ENCODE measurements at places on chromosomes 6 and 20.

- DNase-seq = no peak
Measured at GRCh38 chr6:46421939-46422338, 69.3 kb downstream of the RCAN2 start.

- DNase-seq = peak; percentile 56
Measured at GRCh38 chr20:57622579-57623381, 2.6 kb upstream of the ZBP1 start.

- DNase-seq = no peak
Measured at GRCh38 chr6:107571354-107571753, 81.4 kb downstream of the SOBP start.

DNA sequence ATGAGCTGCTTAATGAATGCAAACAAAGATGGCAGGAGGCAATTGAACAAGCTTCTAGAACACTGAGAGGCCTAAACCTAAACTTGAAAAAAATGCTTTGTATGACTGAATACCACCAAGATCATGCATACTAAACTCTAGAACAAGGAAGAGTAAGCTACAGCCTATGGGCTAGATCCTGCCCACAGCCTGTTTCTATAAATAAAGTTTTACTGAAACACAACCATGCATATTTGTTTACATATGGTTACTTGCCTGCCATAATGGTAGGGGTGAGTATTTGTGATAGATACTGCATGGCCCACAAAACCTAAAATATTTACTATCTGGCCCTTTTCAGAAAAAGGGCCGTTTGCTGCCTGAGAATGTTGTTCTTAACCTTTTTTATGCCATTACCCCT lies 37.0 kb downstream of the ZFP64 start:
- DNase-seq = no peak

DNA sequence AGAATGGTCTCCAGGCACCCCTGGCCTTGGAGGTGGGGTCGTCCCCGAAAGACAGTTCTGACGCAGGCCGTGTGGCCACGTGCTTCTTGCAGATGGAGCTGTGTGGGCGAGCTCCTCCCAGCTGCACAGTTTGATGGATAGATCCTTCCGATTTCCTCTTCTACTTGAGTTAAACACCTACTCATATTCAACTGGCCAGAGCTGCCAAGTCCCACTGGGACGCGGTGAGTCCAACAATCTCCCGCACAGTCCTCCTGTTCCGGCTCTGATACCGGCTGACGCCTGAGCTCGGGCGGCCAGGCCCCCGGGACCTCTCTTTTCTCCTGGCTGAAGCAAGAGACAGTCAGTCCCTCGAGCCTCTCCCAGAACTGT lies 57.9 kb upstream of the DACT2 start:
- DNase-seq = no peak

DNA sequence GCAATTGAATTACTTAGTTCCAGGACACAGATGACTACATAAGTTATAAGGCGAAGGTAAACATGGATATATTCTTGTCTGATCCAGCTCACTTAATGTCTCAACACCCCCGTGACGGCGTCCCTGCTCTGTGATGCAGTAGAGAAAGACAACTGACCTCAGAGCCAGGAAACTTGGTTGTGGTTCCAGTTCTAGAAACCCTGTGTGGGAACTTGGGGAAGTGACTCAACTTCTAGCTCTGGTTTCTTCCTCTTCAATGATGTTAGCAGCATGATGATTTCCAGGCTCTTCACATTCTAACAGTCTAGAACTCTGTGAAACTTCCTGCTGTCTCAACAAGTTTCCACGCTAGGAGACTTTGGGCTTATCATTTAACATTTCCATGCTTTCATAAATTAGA lies 18.4 kb downstream of the LAMA4 start:
- no peak for DNase-seq

GRCh38 chr20:549722-550496 lies 6.3 kb upstream of the CSNK2A1 start:
- no peak for DNase-seq

DNA sequence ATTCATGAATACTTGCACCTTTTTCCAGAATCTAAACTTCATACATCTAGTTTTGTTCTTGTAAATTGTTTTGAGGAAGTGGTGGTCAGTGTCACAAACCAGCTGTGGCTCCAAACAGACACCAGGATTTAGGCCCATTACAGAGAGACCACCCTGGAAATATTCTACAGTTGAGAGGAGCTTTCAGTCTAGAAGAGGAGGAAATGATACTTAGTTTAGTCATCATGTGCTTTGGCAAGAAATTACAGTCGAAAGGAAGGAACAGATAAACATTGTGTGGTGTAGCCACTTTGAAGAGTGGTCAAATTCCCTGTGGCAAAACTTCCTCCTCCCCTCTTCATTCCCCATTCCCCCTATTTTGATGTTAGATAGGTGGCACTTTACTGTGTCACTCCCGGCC lies 15.7 kb downstream of the DCBLD1 start:
- DNase-seq = no peak

GRCh38 chr20:35297155-35297554 lies 4.9 kb upstream of the FAM83C start:
- no peak for DNase-seq

Data from stimulated activated CD4-positive, alpha-beta T cell treated with anti-CD3 and anti-CD28 coated beads, TNF-alpha, amount 100 ng/mL, for 4 hours (primary cell).